ENCODE measurements at places on chromosomes 6 and 20. TPM values are rescaled to one million over a fixed set of nuclear protein-coding genes. Genes with fewer than 3 reads are reported as not detected.

The SAMD3 gene
- polyA plus RNA-seq = 3.3 TPM

The BTN1A1 gene
- polyA plus RNA-seq = 0.22 TPM

The PRRC2A gene
- polyA plus RNA-seq = 152 TPM

The IFNGR1 gene
- 24.5 TPM for polyA plus RNA-seq

The IL17F gene
- polyA plus RNA-seq = not detected

The COL11A2 gene
- 0.88 TPM for polyA plus RNA-seq

The MDFI gene
- not detected for polyA plus RNA-seq

The SLC32A1 gene
- polyA plus RNA-seq = 0.16 TPM

The PRR18 gene
- not detected for polyA plus RNA-seq

The KIF6 gene
- polyA plus RNA-seq = not detected

The REM1 gene
- not detected for polyA plus RNA-seq

The PLCB4 gene
- polyA plus RNA-seq = not detected

The BPIFB4 gene
- not detected for polyA plus RNA-seq

The SLC22A2 gene
- polyA plus RNA-seq = not detected

The KCNK16 gene
- not detected for polyA plus RNA-seq

The ELOVL2 gene
- polyA plus RNA-seq = not detected

The HLA-G gene
- polyA plus RNA-seq = 3.2 TPM

The TMEM200A gene
- polyA plus RNA-seq = 0.06 TPM

The C20orf144 gene
- polyA plus RNA-seq = 0.27 TPM

The BEND3 gene
- polyA plus RNA-seq = 1.3 TPM

The CFB gene
- polyA plus RNA-seq = not detected

The SNX21 gene
- 2.2 TPM for polyA plus RNA-seq

The PSORS1C1 gene
- not detected for polyA plus RNA-seq

The CASP8AP2 gene
- 7.9 TPM for polyA plus RNA-seq

The RNF144B gene
- 3.0 TPM for polyA plus RNA-seq

The LY6G6F gene
- 0.32 TPM for polyA plus RNA-seq

The EPB41L2 gene
- 23.7 TPM for polyA plus RNA-seq

The MRS2 gene
- polyA plus RNA-seq = 16.0 TPM

The MATN4 gene
- polyA plus RNA-seq = not detected

The PPARD gene
- 36.7 TPM for polyA plus RNA-seq

The SLC17A2 gene
- polyA plus RNA-seq = not detected

The ACTR5 gene
- polyA plus RNA-seq = 22.4 TPM

The SCRT2 gene
- polyA plus RNA-seq = not detected

The SLA2 gene
- polyA plus RNA-seq = 1.5 TPM

The CST8 gene
- polyA plus RNA-seq = not detected

The RAET1L gene
- polyA plus RNA-seq = not detected

The AFG1L gene
- 1.7 TPM for polyA plus RNA-seq

The PDE10A gene
- polyA plus RNA-seq = not detected

The SAPCD1 gene
- polyA plus RNA-seq = 21.5 TPM
